ENCODE measurements at places on chromosomes 3 and 15.

DNA sequence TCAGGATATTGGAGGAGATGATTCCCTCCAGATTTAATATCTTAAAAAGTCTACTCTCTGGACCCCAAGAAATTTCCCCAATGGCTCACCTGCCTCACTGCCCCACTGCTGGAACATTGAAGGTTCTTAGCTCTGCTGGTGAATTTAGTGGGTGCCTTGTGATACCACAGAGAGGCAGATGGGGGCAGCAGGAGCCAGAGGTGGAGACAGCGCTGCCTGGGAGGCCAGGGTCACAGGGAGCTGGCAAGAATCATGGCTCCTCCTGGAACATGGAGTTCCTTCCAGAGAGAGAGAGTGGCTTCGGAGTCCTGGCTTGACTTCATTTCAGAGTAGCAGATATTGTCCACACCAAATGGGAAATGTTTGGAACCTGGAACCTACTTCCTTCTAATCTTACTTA, 263.5 kb upstream of the CFAP20DC start:
- DNase-seq = peak; percentile 49

- no peak for DNase-seq
Measured at GRCh38 chr3:32743934-32744333, 58.9 kb downstream of the CNOT10 start.

DNA sequence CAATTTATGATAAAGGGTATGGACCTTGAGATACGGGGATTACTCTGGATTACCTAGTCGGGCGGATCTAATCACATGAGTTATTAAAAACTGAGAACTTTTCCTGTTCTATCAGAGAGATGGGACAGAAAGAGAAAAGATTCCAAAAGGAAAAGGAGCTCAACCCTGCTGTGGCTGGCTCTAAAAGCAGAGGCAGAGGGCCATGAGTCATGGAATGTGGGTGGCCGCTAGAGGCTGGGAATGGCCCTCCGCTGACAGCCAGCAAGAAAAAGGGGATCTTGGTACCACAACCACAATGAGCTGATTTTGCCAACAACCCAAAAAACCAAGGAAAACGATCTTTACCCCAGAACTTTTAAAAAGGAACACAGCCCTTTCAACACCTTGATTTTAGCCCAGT, 210.0 kb downstream of the MAGI1 start:
- no peak for DNase-seq

DNA sequence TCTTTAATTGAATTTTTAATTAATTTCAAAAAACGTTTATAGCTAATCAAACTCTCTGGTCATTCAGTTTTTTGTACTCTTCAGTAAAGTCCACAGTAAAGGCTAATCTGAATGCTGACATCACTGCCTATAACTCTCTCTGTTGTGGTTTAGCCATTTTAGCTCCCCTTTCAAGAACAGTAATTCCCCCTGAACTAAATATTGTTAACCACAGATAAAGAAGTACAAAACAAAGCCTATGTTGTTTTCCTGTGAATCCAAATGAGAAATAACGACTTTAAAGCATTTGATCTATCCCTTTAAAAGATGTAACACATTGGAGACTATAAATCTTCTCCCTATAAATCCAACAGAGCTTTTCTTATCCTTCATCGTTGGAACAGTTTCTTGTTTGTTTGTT, 94.2 kb downstream of the ZBTB20 start:
- DNase-seq = no peak

DNA sequence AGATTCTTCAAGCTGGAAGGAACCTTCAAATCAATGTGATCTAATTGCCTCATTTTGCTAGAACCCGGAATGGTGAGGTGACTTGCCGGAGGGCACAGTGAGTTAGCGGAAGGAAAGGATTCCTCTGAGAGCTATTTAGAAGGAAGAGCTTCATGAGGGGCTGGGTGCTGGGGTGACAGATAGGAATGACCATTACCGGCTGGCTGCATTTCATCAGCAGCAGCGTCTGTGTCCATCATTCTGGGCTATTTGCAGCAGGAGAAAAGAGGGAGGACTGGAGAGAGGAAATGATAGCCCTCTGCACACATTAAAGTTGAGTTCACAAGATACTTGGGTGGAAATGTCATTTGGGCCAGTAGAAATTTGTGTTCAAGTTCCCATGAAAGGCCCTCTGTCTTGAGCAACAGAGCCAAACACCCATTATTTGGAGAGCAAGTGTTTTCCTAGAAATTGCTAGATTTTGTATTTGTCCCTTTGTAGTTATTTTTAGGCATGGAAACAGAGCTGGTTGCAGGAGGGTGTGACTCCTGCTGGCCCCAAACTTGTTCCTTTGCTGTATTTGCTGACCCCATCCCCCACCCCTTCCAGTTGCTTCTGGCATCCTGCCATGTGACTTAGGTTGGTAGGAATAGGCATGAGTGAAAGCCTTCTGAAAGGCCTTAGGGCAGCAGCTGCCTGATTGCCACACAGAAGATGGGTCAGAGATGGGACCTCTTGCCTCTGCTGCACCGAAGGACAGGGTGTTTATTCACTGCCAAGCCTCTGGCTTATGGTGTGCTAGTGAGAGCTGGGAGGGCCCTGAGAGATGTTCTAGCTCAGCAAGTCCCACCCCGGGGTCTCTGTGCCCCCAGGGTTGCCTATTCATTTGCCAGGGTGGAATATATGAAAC, 87.5 kb upstream of the PLXNA1 start:
- no peak for DNase-seq

DNA sequence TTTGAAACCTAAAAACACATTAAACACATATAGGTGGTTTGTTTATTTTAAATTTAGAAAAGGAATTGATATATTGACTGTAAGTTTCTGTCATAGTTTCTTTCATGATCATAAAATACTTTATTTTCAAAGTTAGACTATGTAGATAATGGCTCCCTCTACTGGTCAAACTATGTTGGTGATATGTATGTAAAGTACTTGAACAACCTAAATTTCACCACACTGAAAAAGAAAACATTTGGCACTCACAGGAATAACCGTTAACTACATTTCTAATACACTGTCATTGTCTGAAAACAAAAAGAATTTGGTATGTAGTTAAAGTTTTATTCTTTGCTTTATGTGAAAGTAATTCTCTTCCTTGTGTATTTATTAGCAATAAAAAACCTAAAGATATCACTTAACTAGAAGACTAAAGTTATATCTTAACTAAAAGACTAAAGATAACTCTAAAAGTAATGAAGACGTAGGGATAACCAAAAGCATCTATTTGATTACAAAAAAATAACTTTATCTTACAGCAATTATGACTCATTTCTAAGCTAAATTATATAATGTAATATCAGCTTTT, 427.5 kb downstream of the VGLL3 start:
- DNase-seq = no peak

DNA sequence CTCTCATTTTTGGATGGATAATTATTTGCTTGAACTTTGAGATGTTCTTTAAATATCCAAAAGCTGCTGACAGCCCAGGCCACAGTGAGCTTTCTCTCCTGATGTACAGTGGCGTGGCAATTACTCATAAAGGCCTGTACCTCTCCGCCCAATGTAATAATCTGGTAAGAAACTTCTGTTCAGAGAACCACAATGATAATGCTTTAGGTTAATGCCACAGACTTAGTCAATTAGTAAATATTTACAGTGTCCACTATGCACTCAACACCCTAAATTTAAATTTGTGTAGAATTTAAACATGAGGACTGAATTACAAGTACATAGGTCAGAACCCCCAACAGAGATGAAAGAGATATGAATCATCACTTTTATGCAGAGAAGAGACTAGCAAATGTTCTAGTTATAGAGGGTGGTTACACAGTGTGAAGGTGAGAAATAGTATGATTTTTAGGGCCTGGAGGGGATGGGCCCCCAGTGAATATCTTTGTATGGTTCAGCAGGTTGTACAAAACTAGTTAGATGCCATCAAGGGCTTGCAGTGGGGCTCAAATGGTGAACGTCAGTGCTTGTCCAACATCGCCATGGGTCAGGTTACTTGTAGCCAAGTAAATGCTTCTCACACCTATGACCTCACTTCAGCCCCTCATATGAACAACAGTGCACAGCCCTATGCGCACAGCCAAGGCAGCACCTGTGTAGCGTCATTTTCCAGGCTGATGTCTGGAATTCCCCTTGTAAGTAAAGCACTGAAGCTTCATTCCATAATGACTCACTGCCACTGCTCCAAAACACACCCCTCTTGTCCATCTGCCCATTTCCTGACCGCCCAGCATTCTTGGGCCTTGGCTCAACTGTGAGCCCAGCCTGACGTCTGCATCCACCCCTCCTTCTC, 13.3 kb downstream of the ABHD2 start:
- DNase-seq = no peak

DNA sequence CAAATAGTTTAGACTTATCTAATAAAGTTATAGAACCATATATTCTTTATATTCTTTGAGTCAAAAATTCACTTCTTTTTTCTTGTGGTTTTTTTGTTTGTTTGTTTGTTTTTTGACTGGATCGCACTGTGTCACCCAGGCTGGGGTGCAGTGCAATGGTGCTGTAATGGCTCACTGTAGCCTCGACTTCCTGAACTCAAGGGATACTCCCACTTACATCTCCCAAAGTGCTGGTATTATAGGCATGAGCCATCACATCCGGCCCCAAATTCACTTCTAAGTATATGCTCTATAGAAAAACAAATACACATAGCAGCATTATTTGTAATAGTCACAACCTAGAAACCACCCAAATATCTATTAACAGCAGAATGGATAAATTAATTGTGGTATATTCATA, 13.7 kb upstream of the SLTM start:
- DNase-seq = no peak

- no peak for DNase-seq
Measured at GRCh38 chr3:27193056-27193455, 176.1 kb downstream of the NEK10 start.

- DNase-seq = no peak
Measured at GRCh38 chr15:40942878-40943277, 10.4 kb upstream of the CHAC1 start.

GRCh38 chr3:154430014-154430413, at the start of gene GPR149:
Gene GPR149, minus strand, starts transcription at chr3:154430190. Its CDS starts 575 bp downstream, at chr3:154429615.
- no peak for DNase-seq

DNA sequence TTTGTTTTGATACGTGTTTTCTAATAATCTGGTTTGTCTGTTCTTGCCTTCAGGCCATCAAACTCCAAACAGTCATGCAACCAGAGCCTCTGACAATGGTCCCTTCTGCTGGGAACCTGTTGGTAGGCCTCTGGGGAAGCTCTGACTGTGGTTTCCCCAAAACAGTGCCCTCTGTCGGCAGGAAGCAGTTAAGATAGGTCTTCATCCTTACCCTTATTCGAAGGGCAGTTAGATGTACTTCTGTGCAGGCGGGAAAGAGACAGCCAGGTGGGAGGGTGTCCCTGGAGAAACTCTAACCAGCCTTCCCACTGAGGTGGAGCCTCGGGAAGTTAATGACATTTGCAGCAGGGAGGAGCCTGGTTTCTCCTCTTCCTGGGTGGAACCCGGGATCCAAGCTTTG, 81.6 kb upstream of the CHMP2B start:
- DNase-seq = no peak

GRCh38 chr3:17817545-17817944, 75.1 kb upstream of the TBC1D5 start:
- DNase-seq = no peak

GRCh38 chr3:132332082-132332481, 14.9 kb downstream of the ACP3 start:
- DNase-seq = no peak

GRCh38 chr3:56725175-56725574, 42.1 kb upstream of the TASOR start:
- DNase-seq = peak; percentile 33

- DNase-seq = no peak
Measured at GRCh38 chr15:87877114-87877810, 379.3 kb downstream of the NTRK3 start.

- no peak for DNase-seq
Measured at GRCh38 chr3:42214064-42214463, 51.9 kb downstream of the CCK start.

- peak; percentile 51 for DNase-seq
Measured at GRCh38 chr3:39101022-39101689, 6.3 kb downstream of the GORASP1 start.

GRCh38 chr3:46252980-46253379, 10.7 kb downstream of the CCR3 start:
- no peak for DNase-seq

All from activated naive CD4-positive, alpha-beta T cell treated with anti-CD3 and anti-CD28 coated beads, Interleukin-2, amount 50 U/mL, for 16 hours (primary cell).